ENCODE measurements at places on chromosomes 11 and 22.

- no peak for DNase-seq
Measured at GRCh38 chr11:125167292-125167953, 2.9 kb downstream of the PKNOX2 start.

- DNase-seq, result no peak
Measured at GRCh38 chr11:134501406-134502152, 89.5 kb upstream of the B3GAT1 start.

DNA sequence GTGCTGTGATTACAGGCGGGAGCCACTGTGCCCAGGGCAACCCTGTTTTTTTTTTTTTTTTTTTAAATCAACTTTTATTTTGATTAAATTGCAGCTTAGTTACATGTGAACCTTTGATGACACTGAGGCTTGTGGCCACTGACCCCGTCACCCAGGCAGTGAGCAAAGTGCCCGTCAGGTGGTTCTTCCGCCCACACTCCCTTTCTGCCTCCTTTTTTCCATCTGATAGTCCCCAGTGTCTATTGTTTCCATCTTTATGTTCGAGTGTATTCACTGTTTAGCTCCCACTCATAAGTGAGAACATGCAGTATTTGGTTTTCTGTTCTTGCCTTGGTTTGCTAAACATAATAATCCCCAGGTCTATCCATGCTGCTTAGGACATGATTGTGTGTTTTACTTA, 110.9 kb upstream of the GRK3 start:
- no peak for DNase-seq

DNA sequence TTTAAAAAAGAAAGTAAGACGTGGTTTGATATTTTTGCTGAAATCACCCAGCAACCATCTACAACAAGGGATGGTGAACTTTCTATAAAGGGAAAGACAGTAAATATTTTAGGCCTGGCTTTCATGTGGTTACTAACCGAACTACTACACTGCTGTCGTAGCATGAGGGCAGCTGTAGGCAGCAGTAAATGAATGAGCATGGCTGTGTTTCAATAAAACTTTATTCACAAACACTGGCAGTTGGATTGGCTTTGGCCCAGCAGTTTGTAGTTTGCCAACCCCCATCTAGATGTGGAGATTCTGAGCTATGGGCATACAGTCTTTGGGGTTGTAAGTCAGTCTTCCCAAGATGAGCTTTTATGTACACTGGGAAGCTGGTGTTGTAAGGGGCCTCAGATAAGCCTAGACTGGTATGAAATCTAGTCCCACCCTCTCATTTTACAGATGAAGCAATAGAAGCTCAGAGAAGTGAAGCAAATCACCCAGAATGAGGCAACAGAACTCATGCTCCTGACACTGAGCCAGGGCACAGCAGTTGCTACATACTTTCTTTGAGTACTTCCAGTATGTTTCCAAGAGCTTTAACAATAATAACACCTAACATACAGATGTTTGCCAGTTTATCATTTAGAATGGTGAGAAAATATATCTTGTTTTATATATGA, 204.4 kb downstream of the ADAMTS15 start:
- peak; percentile 40 for DNase-seq

- no peak for DNase-seq
Measured at GRCh38 chr22:19916941-19917340, 24.6 kb upstream of the COMT start.

DNA sequence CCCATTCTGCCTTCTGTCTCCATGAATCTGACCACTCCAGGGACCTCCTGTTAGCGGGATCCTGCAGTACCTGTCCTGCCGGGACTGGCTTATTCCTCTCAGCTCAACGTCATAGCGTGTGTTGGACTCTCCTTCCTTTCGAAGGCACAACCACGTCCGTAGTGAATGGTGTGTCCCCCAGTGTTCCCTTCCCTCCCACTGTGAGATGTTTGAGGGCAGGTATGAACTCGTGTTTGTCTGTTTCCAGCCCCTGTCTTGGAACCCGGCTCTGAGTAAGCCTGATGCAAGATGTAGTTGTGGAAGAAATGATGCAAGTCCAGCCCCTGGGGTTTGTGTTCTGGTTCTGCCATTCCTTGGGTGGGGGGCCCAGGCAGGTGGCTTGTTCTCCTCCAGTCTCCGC, 10.5 kb upstream of the MYEOV start:
- DNase-seq, result no peak

- DNase-seq, result no peak
Measured at GRCh38 chr22:35551549-35552177, 11.0 kb downstream of the RASD2 start.

- DNase-seq, result no peak
Measured at GRCh38 chr11:76756341-76756741, 26.8 kb upstream of the TSKU start.

DNA sequence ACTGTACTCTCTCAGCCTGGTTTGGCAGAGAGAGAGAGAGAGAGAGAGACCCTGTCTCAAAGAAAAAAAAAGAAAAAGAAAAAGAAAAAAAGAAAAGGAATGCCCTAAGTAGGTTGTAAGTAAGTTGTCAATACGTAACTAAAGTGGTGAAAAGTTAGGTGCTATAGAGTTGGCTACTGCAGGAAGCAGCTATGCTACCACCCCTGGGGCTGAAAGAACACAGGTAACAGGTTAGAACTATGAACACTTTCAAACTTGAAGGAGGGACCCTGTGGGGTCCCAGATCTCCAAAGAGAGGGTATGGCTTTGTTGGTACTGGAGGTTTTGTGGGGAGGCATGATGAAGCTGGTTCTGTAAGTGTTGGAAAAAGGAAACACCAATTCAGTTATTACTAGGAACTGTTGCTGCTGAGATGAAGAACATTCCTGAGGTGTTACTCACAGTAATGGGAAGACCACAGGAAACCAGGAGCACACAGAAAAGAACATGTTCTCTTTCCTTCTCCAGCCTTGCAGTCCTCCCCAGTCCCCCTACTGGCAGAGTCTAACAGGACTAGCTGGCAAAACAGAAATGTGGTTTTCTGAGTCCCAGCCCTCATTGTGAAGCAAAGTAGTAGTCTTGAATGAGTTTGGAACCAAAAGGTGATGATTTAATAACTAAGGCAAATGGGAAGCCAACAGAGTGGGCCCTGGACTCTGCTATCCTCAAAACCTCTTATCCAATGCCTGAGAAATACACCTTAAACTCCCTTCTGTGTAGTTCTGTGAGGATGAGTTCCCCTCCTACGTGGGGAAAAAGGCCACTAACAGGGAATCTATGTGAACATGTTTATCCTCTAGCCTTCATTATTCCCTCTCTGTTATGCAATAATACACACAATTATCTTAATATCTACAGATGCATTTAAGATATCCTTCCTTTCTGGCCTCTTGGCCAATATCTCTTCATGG, 427.0 kb upstream of the DDI1 start:
- DNase-seq, result no peak

DNA sequence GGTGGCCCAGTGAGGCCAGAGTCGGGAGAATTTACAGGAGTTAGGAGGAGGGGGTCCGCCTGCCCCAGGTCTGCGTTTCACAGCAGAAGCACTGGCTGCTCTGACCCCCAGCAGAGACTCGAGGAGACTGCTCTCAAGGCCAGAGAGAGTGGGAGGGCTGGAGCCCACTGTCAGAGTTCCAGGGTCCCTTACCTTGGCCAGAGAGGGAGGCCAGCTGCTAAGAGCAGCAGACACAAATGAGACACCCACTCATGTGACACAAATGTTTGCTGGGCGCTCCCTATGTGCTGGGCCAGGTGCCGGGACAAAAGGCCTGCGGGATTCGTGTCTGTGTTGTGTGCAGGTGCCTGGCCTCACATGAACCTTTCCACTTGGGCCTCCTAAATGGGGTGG, 2.8 kb upstream of the TNFRSF13C start:
- no peak for DNase-seq

- no peak for DNase-seq
Measured at GRCh38 chr22:30940685-30941362, 27.8 kb downstream of the MORC2 start.

DNA sequence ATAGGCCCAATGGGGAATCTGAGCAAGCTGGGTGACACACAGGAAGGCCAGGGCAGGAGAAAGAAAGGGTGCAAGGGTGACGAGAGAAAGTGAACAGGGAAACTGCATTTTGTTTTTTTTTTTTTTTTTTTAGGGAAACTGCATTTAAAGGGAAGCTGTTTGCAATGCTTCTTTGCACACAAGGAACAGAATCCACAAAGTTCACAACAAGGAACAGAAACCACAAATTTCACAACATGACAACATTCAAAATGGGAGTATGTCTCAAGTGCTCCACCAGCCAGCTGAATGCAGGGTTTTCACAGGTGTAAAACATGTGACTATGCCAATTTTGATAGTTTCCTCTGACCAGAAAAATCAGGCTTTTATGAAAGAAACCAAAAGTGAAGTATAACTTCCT, 6.8 kb upstream of the PLAAT3 start:
- DNase-seq, result peak; percentile 93

- peak; percentile 13 for DNase-seq
Measured at GRCh38 chr11:65639623-65640482, 2.0 kb downstream of the SIPA1 start.

- DNase-seq, result no peak
Measured at GRCh38 chr11:60766547-60766946, 9.9 kb downstream of the MS4A15 start.

Data from suppressor macrophage treated with lipopolysaccharide for 4 hours (primary cell).